Right hindlimb (tissue), 1 donor: ENCODE measurements at places on chromosomes 11 and 22.

- no peak for DNase-seq
These were observed 7.1 kb upstream of the PPFIA1 start for GRCh38 chr11:70263363-70263762.

- DNase-seq = peak; percentile 67
These were observed 50.9 kb upstream of the YWHAH start for GRCh38 chr22:31893460-31893859.

DNA sequence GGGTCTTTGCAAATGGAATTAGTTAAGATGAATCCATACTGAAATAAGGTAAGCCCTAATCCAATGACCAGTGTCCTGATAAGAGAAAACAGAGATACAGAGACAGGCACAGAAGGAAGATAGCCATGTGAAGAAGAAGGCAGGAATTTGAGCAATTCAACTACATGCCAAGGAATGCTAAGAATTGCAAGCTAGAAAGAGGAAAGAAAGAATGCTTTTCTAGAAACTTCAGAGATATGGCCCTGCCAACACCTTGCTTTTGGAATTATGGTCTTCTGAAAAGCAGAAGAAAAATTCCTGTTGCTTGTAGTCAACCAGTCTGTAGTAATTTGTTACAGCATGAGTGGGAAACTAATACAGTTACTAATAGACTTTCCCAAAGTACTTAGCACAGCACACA is 111.3 kb downstream of the SLC17A6 start:
- DNase-seq = no peak

DNA sequence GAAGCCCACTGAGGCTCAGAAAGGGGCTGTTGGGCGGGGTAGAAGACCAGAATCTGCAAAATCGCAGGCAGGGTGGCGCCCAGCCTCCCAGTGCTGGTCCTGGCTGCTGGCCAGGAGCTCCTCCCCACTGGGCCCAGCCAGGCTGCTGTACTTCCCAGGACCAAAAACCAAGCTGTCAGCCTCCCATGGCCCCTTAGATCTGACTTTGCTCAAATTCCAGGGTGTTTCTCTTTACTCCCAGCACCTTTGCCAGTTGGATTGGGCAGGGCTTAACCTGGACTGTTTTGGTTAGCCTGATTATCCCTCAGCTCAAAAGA is 44.2 kb upstream of the WEE1 start:
- peak; percentile 38 for DNase-seq

DNA sequence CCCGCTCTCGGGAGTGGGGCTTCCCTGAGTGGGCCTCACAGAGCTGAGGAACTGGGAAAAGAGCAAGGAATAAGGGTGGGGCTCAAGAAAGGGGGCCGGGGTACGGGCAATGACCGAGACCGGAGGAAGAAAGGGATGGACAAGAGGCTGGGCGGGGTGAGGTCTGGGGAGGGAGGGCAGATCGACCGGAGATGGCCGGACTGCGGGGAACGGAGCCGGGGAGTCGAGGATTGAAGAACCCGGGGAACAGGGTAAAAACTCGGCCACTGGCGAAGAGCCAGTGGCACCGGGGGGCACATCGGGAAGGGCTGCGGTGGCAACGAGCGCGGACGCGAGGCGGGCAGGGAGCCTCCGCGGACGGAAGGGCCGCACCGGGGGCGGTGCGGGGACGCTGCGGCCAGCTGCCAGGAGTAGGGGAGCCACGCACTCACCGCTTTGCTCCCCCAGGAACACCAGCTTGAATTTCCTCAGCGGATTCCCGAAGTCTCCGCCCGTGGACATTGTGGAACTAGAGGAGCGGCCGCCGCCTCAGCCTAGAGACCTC is 667 bp downstream of the RAB6A start:
- DNase-seq = peak; percentile 83

- DNase-seq = no peak
These were observed 18.0 kb downstream of the SDHAF2 start for GRCh38 chr11:61447601-61448551.

GRCh38 chr11:130582981-130583380 is 134.5 kb downstream of the ADAMTS15 start:
- DNase-seq = no peak

GRCh38 chr11:73152086-73152853 is 10.2 kb upstream of the FCHSD2 start:
- no peak for DNase-seq

GRCh38 chr11:45605051-45605450 is 60.4 kb downstream of the CHST1 start:
- DNase-seq = no peak

DNA sequence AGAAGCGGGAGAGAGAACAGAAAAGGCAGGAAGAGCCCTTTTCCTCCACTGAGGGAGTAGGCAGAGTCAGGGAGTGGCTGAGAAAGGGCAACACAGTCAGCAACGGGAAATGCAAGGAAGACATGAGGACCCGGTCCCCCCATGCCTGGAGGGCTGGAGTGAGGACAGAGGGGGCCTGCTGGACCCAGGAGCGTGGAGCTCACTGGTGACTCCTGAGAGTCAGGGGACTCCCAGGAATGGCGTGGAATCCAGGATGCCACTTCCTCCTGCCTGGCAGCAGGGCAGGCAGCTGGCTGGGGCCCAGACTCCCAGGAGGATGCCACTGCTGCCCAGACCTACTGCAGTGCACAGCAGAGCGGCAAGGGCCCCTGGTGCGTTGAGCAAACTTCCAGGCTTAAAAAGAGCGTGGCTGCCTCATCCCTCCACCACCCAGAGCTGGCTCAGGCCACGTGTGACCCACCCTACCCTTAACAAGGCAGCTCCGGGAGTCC is 11.3 kb downstream of the C11orf21 start:
- peak; percentile 14 for DNase-seq

DNA sequence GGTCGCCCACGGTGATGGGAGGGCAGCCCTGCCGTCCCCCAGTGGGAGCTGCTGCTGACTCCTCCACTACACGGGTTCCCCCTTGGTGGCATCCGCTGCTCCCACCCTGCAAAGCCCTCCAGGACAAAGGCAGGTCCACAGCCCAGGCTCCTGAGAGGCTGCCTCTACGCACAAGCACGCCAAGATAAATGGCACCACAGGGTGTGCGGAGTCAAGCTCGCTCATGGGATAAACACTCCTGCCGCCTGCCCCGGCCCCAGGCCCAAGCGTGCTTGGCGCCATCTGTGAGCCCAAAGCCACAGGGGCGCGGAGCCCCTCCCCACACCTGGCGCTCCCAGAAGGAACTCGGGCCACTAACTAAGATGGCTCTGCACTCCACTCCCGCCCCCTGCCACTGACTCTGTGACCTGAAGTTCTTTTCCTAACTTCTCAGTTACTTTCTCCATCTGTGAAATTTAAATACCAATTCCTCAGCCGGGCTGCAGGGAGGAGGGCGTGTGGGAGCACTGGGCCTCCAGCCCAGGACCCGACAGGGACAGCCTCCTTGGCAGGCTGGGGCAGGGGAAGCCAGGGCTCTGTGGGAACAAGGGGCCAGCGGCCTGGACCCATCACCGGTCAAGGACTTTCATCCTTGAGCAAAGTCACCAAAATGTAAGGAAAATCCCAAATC is 14.9 kb downstream of the EHD1 start:
- DNase-seq = no peak

GRCh38 chr11:451738-452137 is 1.7 kb downstream of the PTDSS2 start:
- DNase-seq = no peak
